Spleen (tissue), 13 donors: ENCODE measurements at places on chromosomes 1 and 21. TPM values are rescaled to one million over a fixed set of nuclear protein-coding genes. Genes with fewer than 3 reads are reported as not detected.
A peak's percentile ranks its signal among the peaks of the same experiment; 100 is the strongest.

DNA sequence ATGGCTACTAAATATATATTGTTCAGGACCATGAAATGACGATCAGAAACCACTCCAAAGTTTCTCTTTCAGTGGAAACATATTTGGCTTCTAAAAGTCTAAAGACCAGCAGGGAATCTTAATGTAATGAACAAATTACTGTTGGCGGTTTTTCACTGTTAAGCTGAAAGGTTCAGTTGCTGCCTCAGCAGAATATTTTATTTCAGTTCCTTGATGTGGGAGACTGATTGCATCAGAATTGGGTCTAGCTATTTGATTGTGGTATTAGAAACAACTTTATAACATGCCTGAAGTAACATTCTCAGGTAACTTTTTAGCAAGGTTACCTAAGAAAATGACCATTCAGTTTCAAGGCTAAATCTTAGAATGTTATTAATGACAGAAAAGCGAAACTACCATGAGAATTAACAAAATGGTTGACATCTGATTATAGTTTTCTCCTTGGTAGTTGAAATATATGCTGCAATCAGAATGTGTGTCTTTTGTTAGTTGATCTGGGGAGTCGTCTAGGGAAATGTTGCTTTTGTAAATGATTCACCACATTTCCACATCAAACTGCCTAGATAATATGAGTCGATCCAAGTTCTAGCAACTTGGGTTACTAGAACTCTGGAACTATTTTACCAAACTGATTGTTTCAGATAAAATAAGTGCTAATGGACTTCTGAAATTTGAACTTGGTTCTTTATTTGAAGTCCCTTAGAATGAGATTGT is 200.4 kb downstream of the HMCN1 start:
- no peaks in the 10 kb centered on the region for H3K27me3 ChIP-seq
- DNase-seq, result no peak
- H3K4me1 ChIP-seq, result no peaks in the 10 kb centered on the region

TMEM201 gene
- total RNA-seq, result 11.6 TPM

DNA sequence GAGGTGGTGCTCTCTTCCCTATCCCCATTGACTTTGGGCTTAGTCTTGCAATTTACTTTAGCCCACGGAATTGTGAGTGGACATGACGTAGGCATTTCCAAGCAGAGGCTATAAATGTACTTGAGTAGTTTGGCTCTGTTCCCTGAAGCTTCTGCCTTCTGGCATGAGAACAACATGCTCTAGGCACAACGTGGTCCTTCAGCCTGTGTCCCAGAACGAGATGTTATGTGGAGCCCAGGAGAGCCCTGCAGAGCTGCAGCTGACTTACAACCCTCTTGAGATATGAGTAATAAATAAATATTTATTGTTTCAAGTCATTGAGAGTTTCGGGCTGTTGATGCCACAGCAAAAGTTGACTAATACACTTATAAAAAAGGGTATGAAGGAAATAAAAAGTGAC is 105.2 kb upstream of the HMGB4 start:
- H3K4me3 ChIP-seq, result no peak overlapping the region
- no peaks in the 10 kb centered on the region for H3K4me1 ChIP-seq
- no peak overlapping the region for H3K27ac ChIP-seq
- DNase-seq, result no peak

RGS7 gene
- 1.8 TPM for total RNA-seq

PADI2 gene
- 28.3 TPM for total RNA-seq

DNA sequence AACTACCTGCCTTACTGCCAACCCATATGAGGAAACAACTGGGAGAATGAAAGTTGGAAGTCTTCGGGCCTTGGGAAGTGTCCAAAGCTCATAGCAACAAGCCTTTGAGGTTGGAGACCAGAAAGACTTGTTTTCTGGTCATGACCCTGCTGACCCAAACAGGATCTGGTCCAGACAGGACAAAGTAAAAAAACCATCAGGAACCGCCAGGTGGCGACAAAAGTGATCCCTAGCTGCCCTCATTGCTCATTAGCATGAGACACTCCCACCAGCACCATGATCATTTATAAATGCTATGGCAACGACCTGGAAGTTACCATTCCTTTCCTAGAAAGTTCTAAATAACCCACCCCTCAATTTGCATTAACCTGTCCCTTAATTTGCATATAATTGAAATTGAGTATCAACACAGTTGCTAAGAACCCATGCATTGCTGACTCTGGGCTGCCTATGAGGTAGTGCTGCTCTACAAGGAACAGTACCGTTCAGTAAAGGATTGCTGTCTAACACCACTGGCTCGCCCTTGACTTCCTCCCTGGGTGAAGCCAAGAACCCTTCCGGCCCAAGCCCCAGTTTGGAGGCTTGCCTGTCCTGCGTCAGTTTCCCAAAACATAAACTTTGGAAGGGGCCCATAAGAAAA is 89.0 kb downstream of the URB2 start:
- no peaks in the 10 kb centered on the region for H3K4me1 ChIP-seq
- no peak overlapping the region for H3K27ac ChIP-seq
- H3K27me3 ChIP-seq, result no peaks in the 10 kb centered on the region

GPR161 gene
- 3.9 TPM for total RNA-seq

TTLL10 gene
- total RNA-seq, result not detected

PACC1 gene
- 11.8 TPM for total RNA-seq

GRCh38 chr1:241639623-241640148 is 483 bp downstream of the CHML start:
- peaks cover 10% of the 10 kb centered on the region for H3K36me3 ChIP-seq
- peak overlapping the region; percentile 87 for H3K4me3 ChIP-seq
- peak overlapping the region; percentile 90 for H3K27ac ChIP-seq
- peak; percentile 91 for DNase-seq
- no peaks in the 10 kb centered on the region for H3K27me3 ChIP-seq
- peaks cover 41% of the 10 kb centered on the region for H3K4me1 ChIP-seq

HTR6 gene
- total RNA-seq, result not detected

DNA sequence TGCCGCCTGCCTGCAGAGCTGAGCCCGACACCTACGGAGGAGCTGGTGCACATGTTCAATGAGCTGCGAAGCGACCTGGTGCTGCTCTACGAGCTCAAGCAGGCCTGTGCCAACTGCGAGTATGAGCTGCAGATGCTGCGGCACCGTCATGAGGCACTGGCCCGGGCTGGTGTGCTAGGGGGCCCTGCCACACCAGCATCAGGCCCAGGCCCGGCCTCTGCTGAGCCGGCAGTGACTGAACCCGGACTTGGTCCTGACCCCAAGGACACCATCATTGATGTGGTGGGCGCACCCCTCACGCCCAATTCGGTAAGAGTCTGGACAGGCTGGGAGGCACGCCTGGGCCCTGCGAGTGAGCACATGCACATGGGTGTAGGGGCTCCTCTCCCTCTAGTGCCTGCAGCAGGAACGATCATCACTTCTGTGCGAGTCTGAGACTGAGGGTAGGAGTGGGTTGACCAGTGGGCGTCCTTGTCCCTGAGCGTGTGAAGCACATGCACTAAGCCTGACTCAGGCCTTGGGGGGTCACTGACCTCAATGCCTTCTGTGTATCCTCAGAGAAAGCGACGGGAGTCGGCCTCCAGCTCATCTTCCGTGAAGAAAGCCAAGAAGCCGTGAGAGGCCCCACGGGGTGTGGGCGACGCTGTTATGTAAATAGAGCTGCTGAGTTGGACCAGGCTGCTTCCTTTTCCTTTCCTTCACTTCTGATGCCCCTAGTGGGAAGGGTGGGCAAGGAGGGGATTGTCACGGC is 6.9 kb downstream of the DMAP1 start:
- peaks cover 74% of the 10 kb centered on the region for H3K36me3 ChIP-seq
- H3K27me3 ChIP-seq, result no peaks in the 10 kb centered on the region
- H3K27ac ChIP-seq, result peak overlapping the region; percentile 1
- peaks cover 25% of the 10 kb centered on the region for H3K4me1 ChIP-seq
- peak; percentile 76 for DNase-seq
- H3K4me3 ChIP-seq, result no peak overlapping the region

- no peaks in the 10 kb centered on the region for H3K27me3 ChIP-seq
- H3K4me3 ChIP-seq, result no peak overlapping the region
- no peaks in the 10 kb centered on the region for H3K36me3 ChIP-seq
- no peak for DNase-seq
- no peaks in the 10 kb centered on the region for H3K4me1 ChIP-seq
- H3K27ac ChIP-seq, result no peak overlapping the region
Measured at GRCh38 chr21:26489781-26490180, 83.3 kb downstream of the CYYR1 start.

OXCT2 gene
- total RNA-seq, result 0.42 TPM

- DNase-seq, result peak; percentile 94
- H3K27ac ChIP-seq, result peak overlapping the region; percentile 99
- H3K4me3 ChIP-seq, result peak overlapping the region; percentile 79
- peaks cover 54% of the 10 kb centered on the region for H3K4me1 ChIP-seq
Measured at GRCh38 chr21:25733859-25734653, 648 bp downstream of the ATP5PF start.
